ENCODE measurements at places on chromosomes 12 and 14.
A peak's percentile ranks its signal among the peaks of the same experiment; 100 is the strongest.

DNA sequence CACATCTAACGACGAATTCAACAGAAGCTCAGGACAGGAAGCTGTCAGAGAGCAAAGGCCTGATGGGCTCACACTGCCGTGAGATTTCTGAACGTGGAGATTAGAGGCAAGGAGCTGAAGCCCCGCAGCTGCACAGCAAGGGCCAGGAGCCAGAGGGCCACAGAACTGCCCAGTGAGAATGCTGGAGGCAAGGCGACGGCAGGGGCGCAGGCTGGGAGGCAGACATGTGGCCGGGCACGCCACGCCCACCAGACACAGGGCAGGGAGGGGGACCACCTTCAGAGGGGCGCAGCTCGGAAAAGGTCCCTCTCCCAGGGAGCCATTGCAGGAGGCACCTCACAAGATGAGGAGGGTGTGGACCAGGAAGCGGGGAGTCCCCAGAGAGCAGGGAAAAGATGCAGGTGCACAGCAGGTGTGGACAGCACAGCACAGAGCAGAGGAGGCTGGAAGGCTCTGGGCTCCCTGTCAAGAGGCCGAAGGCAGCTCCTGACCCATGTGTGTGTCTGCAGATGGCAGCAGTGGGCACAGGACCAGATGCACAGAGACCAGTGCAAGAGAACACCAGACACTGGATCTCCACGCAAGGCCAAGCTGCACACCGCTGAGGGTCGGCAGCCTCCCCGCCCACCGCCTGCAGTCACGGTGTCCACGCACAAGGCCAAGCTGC lies 23.0 kb downstream of the BTBD6 start:
- DNase-seq, result no peak

GRCh38 chr14:21023174-21023573 lies 1.7 kb downstream of the NDRG2 start:
- DNase-seq, result no peak

- no peak for DNase-seq
Observed at GRCh38 chr14:100761481-100761880, 34.8 kb downstream of the DLK1 start.

- no peak for DNase-seq
Observed at GRCh38 chr14:59328454-59328853, 136.7 kb downstream of the GPR135 start.

GRCh38 chr14:24941719-24942118 lies 108.2 kb downstream of the STXBP6 start:
- no peak for DNase-seq

DNA sequence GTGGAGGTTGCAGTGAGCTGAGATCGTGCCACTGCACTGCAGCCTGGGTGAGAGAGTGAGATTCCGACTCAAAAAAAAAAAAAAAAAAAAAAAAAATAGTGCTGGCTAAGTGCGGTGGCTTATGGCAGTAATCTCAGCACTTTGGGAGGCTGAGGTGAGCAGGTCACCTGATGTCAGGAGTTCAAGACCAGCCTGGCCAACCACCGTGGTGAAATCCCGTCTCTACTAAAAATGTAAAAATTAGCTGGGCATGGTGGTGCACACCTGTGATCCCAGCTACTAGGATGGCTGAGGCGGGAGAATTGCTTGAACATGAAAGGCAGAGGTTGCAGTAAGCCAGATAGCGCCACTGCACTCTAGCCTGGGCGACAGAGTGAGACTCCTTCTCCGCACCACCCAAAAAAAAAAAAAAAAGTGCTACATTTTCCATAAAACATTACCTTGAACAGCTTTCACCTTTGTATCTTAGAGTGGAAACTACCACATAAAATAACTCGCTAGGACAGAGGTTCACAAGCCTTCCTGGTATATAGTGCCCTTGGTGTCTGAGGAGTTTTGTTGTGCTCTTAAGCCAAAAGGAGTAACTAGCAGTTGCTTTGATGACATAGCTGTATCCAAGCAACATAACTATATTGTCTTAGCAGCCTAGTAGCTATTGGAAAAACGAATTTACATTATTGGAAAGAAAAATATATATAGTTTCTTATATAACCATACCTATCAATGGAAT lies 11.1 kb downstream of the PTGES3 start:
- no peak for DNase-seq

DNA sequence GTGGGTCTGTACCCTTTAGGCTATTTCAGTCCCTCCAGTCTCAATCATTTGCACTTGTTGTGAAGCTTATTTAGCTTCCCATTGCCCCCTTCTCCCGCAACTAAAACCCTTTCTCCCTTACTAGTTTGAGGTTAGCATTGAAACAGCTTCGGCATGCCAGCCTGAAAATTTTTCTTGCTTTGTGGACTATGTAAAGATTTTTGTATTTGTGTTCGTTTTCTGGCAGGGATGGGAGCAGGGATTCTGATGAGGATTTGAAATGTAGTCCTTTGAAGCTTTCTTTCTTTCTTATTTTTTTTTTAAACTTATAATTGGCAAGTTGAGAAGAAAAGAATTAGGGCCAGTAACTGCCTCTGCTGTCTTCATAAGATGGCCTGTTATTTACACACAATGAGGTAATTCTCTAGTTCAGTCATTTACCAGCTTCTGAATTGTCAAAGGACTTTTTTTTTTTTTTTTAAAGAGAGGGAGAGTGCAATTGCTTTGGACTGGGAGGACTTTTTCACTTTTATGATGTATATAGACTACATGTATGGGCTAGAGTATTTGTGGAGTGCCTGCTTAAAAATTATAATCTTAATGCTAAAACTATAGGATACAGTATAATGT lies 29.0 kb downstream of the PALS1 start:
- DNase-seq, result no peak

DNA sequence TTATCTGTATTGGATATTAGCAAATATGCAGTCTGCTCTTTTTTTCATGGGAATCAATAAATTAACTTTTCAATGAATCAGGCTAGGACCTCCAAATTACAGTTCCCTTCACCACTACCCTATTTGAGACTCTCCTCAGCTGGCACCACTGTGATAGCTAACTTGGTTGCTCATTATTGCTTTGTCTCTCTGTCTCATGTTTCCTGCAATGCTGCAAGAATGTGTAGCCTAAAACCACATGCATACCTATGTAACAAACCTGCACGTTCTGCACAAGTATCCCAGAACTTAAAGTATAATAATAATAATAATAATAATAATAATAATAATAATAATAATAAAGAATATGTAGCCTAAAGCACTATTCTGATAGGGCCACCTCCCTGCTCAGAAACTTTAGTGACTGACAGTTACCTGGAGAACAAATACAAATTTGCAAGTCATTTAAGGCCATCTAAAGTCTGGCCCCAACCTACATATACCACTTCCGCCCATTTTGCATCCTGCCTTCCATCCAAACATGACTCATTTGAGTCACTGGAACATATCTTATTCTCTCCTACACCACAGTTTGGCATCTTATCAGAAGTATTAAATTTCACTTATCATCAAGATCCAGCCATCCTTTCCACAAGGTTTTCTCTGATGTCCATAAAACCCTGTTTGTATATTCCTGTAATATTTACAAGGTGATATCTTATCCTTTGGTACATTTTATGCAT lies 215.1 kb downstream of the LRRK2 start:
- DNase-seq, result no peak

DNA sequence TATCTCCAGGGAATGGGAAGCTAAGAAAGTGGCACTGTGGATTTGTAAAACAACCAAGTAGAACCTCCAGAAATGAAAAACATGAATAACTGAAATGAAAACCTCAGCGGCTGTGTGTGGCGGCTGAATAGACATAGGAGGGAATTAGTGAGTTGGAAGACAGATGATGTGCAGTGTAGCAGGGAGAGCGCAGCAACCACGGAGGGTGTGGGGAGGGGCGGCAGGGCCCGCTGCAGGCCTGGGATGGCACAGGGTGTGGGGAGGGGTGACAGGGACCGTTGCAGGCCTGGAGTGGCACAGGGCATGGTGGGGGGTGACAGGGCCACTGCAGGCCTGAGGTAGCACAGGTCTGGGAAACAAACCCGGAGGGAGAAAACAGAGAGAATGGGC lies 51.1 kb downstream of the BEGAIN start:
- DNase-seq, result no peak

DNA sequence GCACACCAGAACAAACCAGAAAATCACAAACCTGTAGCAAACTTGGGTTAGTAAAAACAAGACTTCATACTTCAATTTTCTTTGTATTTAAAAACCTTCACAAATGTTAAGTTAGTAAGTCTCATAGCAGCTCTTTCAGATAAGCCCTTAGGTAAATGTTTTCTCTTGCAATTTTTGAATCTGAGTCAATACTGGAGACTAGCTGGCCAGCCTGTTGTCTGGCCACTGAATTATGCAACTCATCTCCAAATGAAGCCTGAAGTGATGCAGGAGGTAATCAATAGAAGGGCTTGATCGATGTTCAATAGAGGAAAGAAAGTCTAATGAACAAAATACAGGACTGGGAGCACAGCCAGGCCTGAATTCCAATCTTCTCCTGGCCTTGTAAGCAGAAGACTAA lies 465.2 kb downstream of the LRIG3 start:
- DNase-seq, result no peak

DNA sequence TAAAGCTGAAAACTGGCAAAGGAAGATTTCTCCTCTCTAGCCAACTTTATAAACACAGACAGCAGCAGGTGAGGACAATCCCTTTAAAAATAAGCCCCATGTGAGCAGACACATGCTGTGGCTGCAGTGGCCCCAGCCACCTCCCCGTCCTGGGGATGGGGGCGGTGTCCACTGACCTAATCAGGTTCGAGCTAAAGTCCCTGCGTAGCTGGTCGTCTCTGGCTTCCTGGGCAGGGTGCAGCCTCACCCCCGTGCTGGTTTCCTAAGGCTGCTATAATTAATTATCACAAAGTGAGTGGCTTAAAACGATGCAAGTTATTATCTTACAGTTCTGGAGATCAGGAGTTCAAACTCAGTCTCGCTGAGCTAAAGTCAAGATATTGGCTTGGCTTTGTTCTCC lies 1.0 kb downstream of the BDKRB1 start:
- no peak for DNase-seq

GRCh38 chr14:32702562-32702961 lies 236.1 kb upstream of the NPAS3 start:
- no peak for DNase-seq

DNA sequence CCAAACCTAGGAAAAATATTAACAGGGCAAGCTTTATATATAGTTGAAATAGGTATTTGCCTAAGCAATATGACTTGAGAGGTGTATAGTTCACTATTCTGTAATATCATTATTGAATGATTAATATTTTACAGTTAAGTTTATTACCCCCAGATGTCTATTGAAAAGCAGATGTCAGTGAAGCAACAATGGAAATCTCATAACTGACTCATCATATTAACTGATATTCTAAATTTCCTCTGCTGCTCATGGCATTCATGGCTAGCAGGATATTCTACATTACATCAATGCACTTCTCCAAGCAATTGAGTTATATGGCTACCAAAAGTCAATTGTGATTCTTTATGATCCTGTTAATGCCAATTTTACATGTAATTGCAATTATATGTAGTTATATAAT lies 9.7 kb upstream of the MAGOHB start:
- DNase-seq, result no peak

DNA sequence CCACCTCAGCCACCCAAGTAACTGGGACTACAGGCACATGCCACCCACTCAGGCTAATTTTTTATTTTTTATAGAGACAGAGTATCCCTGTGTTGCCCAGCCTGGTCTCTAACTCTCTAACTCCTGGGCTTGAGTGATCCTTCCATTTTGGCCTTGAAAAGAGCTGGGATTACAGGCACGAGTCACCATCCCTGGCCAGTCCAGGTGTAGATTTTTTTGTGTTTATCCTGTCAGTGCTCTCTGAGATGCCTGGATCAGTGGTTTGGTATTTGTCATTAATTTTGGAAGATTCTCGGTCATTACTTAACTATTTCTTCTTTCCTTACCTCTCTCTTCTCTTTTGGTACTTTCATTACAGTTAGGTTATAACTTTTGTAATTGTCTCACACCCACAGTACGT lies 5.3 kb upstream of the HIF1A start:
- no peak for DNase-seq

- DNase-seq, result no peak
Observed at GRCh38 chr14:105201925-105202513, 20.9 kb upstream of the NUDT14 start.

- no peak for DNase-seq
Observed at GRCh38 chr14:105330491-105330895, 15.9 kb downstream of the PACS2 start.

- DNase-seq, result no peak
Observed at GRCh38 chr12:31582155-31582554, 8.8 kb downstream of the DENND5B start.

- no peak for DNase-seq
Observed at GRCh38 chr12:10031771-10032175, 1.3 kb downstream of the CLEC9A start.

DNA sequence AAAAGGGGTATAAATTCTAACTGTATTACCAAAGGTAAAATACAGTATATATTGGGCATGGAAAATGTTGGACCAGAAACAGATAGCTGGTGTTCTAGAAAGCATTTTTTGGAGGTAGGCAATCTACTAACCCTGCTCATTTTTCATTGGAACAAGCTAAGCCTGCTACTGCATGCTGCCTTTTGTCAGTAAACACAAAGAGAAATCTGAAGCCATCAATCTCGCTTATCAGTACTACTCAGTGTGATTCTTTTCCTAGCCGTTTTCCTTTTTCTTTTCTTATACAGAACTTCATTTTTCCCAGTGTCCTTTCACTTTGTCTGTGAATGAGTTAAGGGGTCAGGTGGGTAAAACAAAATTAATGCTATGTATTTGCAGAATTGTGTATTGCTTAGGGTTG lies 312.3 kb downstream of the NPAS3 start:
- DNase-seq, result no peak

DNA sequence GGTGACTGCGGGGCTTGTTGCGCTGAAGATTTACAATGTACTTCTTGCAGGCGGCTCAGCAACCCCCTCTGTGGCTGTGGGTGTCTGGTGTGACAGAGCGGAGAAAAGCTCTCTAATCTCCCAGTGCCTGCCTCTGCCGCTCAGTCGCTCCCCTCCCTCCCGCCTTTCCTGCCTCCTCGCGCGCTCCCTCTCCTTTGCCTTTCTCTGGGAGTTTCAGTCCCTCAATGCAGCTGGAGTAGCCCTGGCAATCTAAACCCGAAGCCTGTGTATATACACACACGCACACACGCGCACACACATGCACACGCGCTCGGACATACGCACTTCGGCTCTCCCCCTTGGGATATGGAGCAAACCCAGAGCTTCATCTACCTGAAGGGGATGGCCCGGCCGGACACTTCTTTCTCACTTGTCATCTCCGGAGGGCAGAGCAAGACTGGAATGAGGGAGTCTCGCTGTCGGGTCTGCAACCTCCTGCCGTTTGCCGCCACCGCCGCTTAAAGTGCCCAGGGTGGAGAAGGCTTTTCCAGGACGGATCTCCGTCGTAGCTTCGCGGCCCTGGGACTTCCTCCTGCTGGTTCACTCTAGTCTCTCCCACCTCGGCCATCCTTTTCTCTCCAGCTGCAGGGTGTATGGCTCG lies 599 bp upstream of the TRHDE start:
- DNase-seq, result peak; percentile 88

DNA sequence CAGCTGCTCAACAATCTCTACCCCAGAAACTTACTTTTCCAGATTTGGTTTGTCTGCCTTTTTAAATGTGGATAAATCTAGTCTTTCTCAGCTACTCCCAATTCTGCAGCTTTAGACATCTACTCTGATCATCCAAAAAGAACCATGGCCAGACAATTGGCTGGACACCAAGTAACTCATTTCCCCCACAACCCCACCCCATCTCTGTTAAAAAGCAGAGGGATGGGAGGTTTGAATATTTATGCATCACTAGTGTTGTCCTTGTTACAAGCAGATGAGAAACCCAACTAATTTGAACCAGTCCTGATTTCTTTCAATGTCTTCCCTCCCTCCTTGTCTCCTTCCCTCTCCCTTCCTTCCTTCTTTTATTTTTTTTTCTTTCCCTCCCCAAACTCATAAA lies 391.9 kb downstream of the GALC start:
- no peak for DNase-seq

GRCh38 chr14:50758305-50758704 lies 72.7 kb downstream of the NIN start:
- peak; percentile 34 for DNase-seq
